ENCODE measurements at places on chromosomes 13 and 19.
A peak's percentile ranks its signal among the peaks of the same experiment; 100 is the strongest.

DNA sequence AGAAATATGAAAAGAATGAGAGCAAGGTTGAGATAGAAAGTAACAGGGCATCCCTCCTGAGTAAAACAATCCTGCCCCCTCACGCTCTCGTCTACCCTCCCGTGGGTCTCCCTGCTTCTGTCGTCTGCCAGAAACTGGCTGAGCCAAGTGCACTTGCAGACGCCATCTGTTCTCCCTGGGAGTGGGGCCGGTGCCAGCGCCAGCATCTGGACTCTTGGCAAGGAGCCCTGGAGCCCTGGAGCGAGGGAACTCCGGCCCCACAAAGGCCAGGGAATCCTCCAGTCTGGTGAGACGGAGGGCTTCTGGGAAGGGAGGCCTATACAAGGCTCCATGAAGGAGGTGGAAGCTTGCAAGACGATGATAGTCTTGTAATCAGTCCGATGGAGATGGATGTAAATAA, 2.3 kb upstream of the TMEM91 start:
- DNase-seq: peak; percentile 91

GRCh38 chr13:75581874-75582640, 32.5 kb downstream of the UCHL3 start:
- no peak for DNase-seq

DNA sequence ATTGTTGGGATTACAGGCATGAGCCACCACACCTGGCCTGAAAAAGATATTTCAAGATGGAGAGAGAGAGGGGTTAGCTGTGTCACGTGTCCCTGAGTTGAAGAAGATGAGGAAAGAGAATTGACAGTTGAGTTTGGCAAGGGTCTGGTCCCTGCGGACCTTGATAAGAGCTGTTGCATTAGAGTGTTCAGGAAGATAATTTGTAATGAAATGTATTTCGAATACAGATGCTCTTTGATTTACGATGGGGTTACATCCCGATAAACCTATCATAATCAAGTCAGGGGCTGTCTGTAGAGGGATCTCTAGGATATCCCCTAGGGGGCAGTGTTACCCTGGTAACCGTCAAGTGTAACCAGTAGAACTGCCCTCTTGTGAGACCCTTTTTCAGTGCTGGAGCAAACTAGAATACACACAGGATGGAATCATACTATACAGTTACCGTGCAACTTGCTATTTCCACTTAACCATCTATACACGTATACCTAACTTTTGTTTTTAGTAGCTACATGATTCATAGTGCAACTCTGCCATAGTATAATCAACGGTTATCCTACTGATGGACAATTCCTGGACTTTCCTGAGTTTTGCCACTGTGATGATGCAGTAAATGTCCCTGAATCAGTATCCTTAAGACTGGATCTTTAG, 1.5 kb upstream of the ELOF1 start:
- DNase-seq: peak; percentile 70

DNA sequence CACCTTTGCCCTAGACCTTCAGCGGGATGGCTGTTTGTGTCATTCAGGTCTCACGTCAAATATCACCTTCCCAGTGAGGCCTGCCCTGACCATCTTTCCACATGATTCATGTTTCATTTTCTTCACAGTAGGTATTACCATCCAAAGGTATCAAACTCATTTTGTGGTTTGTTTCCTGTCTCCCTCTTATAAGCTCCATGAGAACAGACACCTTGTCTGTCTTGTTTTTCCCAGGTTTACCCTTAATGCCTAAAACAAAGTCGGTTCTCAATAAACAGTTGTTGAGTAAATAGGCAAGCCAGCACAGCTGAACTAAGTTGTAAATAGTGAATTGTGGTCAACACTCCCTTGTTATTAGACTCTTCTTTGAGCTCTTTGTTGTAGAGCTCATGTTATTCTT, 122.6 kb upstream of the GJB6 start:
- no peak for DNase-seq

GRCh38 chr19:50628146-50628545, 11.5 kb downstream of the SYT3 start:
- peak; percentile 10 for DNase-seq

DNA sequence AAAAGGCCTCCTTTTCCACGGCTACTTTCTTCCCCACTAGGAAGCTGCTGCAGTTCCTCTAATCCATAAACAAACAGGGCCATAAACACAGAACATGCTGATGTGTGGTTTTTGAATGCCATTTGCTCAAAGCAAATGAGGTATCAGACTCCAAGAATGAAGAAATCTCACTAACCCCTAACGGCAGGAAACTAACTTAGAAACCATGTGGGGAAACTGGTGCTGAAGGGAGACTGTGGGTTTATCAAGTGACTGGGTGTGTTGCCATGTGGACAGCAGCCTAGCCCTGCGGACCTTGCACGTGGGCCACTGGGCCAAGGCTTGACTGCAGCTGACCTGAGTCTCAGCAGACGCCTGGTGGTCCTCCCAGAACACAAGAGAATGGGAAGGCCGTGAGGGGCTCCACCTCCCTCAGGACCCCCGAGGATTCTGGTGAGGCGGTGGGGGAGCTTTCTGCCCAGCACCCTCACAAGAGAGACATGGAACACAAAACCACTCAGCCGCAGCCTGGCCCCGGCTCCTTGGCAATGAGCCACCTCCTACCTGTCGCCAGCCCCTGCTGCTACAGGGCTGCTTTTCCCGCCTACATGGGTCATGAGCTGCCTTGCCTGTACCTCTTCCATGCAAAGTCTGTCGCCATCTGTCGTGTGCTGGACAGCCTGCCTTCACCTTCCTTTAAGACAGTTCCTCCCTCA, 10.6 kb downstream of the SLC15A1 start:
- no peak for DNase-seq

DNA sequence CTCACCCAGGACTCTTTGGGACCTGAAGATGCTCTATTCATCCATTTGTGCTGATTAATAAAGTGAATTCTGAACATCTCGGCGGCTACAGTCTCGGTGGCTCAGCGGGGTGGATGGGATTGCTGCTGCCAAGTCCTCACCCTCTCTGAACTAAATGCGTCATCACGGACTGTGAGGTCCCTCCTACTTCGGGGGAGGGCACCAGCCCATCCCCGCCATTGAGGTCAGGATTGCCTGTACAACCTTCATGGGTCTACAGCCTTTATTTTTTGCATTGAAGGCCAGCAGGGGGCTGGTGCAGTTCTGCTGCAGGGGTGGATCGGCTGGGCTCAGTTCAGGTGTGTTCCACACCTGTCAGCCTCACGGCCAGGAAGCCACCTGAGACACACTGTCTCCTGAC, 181.8 kb downstream of the COL4A1 start:
- DNase-seq: no peak

DNA sequence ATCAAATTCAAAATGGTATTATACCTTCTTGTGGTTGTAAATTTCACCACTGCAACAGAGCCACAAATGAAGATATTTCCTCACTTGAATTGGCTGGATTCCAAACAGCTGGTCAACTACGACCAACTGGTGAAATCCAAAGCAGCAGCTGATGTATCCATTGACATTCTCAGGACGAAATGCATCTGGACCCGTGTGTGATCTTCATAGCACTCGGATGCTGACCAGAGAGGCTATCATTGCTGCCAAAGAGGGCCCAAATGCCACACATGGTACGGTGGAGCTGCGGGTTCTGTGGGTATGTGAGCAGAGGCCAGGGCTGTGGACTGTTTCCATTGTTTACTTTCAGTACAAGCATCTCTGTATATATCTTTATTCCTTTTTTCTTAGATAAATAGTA, 25.6 kb upstream of the PCCA start:
- DNase-seq: no peak

DNA sequence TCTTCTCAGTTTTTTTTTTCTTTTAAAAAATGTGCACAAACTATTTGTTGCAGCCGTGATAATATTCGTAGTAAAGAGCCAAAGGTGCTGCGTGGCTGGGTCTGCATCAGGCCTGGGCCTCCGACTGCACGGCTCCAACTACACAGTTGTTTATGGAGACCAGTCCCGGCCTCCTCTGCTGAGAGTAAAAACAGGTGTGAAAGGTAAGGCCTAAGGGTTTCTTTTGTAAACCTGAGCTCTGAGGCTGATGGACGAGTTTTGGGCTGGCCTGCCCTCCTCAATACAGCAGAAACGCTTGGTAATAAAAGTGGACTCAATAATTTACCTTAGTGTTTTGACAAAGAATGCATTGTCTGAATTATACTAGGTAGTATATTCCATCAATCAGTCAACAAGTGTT, 3.9 kb downstream of the MBNL2 start:
- DNase-seq: no peak

GRCh38 chr19:29622166-29623070, 16.3 kb downstream of the POP4 start:
- DNase-seq: no peak

DNA sequence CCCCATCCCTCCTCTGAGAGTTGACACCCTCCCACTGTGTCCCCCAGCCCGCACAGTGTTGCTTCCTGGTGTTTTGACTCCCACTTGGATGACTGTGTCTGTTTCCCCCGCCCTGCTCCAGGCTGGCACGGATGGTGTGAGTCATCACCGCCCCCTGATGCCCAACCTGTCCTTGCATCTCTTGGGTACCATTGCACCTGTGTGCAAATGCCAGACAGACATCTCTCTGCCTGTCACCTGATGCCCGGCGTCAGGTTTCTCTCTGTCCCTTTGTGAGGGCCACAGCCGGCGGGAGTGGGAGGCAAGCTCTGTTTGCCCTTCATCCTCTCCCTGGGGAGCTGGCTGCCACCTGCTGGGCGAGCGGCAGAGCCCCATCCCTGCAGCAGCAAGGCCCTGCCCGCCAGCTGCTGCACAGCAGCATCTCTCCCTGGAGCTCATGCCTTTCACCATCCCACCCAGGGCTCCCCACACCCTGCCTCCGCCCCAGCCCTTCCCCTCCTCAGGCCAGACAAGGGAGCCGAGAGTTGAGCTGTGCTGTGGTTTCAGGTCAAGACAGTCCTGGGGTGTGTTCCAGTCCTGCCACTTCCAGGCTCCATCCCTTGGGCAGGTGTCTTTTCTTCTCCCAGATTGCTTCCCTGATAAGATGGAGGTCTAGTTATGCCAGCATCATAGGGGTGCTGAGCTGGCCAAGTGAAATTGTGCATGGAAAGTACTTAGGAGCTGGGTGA, 29.7 kb downstream of the NKPD1 start:
- DNase-seq: peak; percentile 87

DNA sequence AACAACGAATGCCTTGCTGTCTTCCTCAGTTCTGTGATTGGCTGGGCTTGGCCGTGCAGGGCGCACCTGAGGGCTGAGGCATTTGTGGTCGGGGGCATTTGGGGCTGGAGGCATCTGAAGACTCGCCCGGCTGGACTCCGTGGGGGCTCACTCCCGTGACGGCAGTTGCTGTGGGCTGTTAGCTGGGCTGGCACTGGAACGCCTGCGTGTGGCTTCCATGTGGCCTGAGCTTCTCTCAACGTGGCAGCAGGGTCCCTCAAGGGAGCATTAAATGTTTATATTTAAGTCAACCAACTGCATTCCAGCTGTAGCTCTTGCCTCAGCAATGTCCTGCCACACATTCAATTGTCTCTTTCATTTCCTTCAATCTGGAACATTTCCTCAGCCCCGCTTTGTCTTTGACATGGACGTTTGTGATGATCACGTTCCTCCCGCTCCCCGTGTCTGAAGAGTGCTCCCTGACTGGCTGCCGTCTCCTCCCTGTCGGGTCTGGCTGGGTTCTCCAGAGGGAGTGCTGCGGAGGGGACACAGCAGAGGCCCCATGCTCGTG, 21.0 kb downstream of the CCDC8 start:
- no peak for DNase-seq

DNA sequence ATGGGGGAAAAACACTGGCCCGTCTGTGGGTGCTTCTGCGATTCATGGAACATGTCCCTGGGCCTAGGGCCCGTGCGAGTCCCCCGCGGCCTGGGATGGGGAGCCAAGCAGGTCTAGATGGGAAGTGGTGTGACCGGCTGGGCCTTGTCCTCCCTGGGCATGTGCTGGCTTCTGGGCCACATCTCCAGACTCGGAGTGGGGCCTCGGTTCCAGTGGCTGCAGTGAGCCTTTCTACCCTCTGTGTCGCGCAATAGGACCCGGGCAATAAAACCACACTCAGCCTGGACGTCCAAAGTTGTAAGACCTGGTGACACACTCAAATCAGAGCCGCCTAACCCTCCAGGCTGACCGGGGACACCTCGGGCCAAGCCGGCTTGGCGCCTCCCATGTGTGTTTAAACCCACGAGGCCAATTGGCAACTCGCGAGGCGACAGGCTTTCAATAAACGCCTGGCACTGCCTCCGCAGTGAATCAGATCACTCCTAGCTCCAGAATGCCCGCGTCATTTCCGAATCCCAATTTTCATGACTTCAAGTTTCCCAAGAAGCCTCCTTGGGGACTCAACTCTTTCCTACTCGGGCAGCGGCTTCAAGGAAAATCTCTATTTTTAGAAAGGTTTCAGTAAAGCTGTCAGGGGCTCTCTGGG, 57.3 kb downstream of the KLF2 start:
- DNase-seq: no peak

DNA sequence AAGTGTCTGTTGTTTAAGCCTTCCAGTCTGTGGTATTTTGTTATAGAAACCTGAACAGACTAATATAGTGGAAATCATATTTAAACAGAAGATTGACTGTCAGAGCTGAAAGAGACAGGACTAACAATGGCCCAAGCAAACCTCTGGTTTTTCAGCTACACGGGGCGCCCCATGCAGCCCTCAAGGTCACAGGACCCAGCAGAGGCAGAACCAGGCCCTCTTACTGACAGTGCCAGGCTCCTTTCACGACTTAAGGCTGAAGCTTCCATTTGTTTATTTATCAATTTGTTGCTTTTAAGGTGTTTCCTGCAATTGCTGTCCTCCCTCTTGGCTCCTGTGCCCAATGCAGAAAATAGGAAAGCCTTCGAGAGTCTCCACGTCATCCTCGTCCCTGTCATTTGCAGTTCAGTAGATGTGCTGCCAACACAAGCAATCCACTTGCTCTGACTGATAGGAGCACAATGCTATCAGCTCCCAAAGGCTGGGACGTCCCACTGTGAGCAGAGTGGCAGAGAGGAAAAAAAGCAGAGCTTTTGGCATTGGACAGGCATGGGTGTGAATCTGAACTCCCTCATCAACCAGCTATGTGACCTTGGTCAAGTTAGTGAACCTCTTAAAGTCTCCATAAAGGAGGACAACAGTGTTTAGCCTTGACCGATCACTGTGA, 10.5 kb upstream of the SLC7A1 start:
- no peak for DNase-seq

Measured in D341Med (cell line).